Renal cortex interstitium (tissue), 15 donors: ENCODE measurements at places on chromosomes 5 and 9. TPM values are rescaled to one million over a fixed set of nuclear protein-coding genes. Genes with fewer than 3 reads are reported as not detected.

DNA sequence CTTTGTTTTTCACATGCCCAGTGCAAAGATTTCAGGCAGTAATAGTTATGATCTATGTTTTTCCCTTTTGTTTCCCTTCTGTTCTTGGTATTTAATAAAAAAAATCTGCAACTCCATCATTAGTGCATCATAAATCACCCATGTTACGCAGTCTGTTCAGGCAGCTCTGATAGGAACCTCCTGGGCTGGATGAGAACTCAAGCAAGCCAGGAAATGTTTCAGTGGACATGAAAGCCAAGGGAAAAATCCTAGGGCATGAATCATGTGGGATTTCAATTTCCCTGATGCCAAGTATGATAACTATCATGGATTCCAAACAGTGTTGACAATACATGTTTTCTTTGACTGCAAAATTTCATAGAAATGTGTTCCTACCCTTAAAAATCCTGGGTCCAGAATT lies 119.7 kb upstream of the TARS1 start:
- no peak for DNase-seq

DNA sequence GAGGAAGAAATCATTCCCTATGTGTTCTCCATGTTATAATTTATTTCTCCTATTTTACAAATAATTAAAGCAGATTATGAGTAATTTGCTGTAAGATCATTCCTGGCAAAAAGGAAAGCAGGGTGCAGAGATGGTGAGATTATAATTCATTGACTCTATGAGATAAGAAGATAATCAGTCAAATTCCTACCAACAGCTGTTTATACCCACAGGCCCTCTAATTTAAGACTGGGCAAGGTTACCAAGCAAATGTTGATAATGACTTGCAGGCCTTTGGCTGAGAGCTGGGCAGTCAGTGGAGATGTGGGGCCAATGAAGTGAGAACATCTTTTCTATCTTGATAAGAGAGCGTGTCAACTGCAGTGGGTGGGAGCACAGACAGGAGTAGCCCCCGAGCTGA lies 222.7 kb downstream of the ICE1 start:
- no peak for DNase-seq

The SLC25A25 gene
- polyA plus RNA-seq, result 13.0 TPM

The STOML2 gene
- polyA plus RNA-seq, result 130 TPM

DNA sequence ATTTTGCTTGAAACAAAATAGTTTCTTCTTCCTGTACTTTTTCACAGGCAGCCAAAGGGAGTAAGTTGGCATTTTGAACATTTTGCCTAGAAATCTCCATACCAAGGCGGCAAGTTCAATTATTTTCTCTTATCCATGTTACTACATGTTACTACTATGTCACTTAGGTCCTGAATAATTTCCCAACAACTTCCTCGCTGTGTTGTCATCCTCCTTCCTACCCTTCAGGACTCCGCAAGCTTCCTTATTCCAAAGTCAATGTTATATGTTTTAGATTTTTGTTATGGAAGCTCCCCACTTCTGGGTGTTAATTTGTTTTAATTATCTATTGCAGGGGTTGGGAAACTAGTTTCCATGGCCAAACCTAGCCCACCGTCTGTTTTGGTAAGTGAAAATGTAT lies 9.9 kb upstream of the B4GALT1 start:
- DNase-seq, result no peak

GRCh38 chr5:119332978-119333401 lies 22.8 kb upstream of the TNFAIP8 start:
- no peak for DNase-seq

The PCDHB9 gene
- polyA plus RNA-seq, result 4.1 TPM

DNA sequence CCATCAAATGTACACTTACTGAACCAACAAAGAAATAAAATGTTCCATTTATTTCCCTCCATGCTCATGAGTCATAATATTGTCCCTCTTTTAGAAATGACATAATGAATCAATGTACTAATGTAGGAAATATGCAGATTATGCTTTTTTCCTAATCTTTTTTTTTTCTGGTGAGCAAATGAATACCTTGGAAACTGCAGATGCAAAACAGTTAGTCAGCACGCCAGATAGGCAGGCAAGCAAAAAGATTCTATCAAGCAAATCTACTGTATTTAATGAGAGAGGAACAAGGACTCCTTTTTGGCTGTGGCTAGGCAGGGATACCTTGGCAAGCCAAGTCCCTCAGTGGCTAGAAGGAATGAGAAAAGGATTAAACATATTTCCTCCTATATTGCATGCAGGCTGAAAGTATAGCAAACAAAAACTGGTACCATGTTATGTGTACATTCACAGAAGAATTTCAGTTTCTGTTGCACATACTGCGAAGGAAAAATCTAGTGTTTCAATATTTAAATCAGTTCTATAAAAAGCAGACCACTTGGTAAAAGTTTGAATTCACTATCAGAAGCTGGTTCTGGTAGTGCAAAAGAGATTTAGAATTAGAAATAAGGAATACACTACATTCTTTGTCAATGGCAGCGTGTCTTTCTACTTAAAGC lies 605.4 kb downstream of the TLE1 start:
- no peak for DNase-seq

The NOP16 gene
- 28.5 TPM for polyA plus RNA-seq

The IFNA5 gene
- not detected for polyA plus RNA-seq

DNA sequence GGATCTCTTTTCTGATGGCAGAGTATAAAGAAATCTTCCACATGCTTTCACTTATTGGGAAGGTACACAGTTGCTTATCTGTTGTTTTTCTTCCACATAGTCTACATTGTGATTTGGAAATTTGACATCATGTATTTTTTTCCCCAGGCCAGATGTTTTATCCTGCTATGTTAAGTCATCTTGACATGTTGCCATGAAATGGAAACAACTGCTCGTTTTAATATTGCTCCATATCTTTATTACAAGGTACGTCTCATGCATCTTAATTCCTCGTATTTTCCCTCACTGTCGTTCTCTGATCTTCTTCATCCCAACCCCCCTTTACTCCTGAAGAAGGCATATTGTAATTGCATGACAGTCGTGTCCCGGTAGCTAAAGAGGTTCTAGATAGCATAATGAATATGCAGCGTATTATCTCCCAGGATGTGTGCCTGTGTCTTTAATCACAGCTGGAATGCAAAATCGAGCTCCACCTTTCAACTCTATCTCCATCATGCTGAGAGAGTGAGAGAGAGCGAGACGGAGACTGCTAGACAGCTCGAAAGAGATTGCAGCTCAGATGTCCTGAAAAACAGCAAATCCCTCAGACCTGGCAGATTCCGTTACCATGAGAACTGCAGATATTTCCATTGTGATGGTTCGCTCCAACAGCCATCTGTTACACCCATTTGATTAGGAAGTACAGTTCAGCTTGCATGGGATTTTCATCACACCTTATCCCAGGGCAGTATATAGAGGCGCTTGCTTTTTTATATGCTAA lies 281.7 kb downstream of the TMEM38B start:
- DNase-seq, result no peak

DNA sequence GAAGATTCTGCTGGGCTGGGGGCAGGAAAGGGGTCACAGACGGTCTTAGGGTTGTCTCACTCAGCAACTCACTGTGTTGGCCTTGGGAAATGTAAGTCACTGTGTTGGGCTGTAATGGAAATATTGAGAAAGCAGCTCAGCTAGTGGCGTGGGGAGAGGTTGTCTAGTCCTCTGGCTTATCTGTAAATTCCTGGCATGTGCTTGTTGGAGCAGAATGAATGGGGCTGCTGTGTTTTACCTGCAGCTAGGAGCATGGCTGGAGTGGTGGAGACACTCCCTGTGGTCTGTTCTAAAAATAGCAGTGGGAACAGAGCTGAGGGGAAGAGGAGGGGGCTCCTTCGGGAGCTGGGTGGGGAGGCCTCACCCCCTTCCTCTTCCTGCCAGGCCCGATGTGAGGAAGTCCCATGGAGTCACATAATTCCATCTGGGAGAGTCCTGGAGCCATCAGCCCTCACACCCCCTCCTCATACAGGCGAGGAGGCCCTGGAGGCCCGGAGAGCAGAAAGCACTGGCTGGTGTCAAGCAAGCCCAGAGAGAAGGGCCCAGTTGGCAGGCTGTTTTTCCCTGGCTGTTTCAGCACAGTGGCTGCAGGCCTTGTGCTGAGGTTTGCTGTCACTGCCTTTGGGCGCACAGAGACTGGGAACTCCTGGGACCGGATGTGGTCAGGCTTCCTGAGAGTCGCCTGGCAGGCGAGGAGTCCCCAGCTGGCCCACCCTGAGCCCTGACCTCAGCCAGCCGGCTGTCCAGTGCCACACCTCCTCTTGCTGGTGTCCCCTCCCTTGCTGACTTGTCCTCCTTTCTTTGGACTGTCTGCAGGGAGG lies 84.9 kb downstream of the RGS3 start:
- DNase-seq, result no peak

- no peak for DNase-seq
Measured at GRCh38 chr5:4924577-4924976, 215.6 kb upstream of the ADAMTS16 start.

- no peak for DNase-seq
Measured at GRCh38 chr5:163463063-163463435, 2.6 kb downstream of the HMMR start.

The PCDHGB6 gene
- 6.7 TPM for polyA plus RNA-seq

DNA sequence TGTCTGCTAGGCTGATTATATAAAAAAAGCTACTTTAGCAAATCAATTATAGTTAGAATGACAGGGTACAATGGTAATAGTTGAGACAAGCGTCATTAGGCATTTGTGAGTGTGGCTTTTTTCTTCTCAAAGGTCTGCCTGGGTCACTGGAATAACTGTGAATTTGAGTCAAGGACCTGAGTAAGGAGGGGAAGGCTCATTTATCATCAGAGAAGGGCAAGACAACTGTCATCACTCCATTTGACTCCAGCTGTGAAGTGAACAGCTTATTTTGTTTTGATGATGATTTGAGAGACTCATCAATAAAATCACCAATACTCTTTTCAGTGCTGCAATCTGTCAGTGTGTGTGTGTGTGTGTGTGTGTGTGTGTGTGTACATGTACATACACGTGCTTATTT lies 118.6 kb downstream of the MAT2B start:
- no peak for DNase-seq

The IFNA13 gene
- not detected for polyA plus RNA-seq

The SPATA31E1 gene
- polyA plus RNA-seq, result not detected

The SOHLH1 gene
- polyA plus RNA-seq, result not detected

DNA sequence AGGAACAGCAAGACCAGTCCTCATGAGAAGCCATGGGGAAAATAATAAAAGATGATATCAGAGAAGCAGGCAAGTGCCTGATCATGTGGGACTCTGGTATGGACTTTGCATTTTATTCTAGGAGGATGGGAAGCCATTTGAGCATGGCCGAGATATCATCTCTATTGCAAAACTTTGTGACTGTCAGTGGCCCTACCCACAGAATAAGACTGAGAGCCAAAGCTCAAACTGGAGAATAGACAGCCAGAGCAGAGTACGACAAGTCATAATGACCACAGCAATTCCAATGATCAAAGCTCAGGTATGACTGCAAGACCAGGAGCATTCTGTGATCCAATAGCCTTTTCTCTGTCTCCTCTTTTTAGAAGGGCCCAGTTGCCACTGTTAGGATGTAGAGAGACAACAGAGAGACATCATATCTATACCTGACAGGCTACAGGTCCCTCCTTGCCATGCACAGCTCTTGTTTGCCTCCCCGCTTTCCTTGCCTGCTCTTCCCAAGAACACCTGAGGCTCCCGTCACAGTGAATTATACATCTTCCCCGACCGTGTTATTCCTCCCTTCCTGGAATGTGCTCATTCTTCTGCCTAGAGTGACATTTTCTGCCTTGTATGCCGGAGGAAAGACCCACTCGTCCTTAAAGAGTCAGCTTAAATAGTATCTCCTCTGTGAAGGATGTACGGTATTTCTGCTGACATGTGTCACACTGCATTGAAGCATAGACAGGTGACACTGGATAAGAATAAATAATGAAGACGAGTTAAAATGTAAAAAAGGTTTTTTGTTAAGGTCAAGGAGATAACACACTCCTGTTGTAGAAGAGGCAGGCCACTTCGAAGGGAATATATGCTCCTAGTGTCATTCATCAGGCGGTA lies 248.7 kb upstream of the MAP3K1 start:
- DNase-seq, result no peak

DNA sequence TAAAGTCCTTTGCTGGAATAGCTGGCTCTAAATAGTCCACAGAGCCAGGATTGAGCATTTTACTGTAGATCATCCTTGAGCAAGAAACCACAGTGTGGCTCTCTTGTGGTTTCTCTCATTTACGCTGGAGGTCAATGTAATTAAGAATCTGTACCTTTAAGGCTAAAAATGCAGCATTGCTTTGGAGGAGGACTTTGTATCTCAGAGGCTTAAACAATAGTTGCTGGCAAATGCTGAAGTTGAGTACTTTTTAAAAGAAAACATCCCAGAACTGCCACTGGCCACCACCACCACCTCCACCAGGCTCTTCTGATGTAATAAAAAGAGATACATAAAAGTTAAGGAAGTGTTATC lies 177.3 kb upstream of the ADAMTSL1 start:
- DNase-seq, result no peak

The PCA3 gene
- polyA plus RNA-seq, result 0.83 TPM

- no peak for DNase-seq
Measured at GRCh38 chr5:179304466-179304865, 40.8 kb downstream of the ADAMTS2 start.

The ELOVL7 gene
- 12.2 TPM for polyA plus RNA-seq

The LOX gene
- polyA plus RNA-seq, result 41.7 TPM

GRCh38 chr5:24067208-24067607 lies 559.8 kb downstream of the PRDM9 start:
- DNase-seq, result no peak
